Stimulated activated CD4-positive, alpha-beta T cell treated with anti-CD3 and anti-CD28 coated beads, TNF-alpha, amount 100 ng/mL, for 1 hour (primary cell): ENCODE measurements at places on chromosomes 11 and 22.

GRCh38 chr11:58576887-58577471, 1.3 kb upstream of the LPXN start:
- no peak for DNase-seq

- DNase-seq, result no peak
These were observed 103.3 kb upstream of the TOP3B start for GRCh38 chr22:22085702-22086500.

GRCh38 chr22:38030311-38031133, 26.7 kb upstream of the PICK1 start:
- no peak for DNase-seq

GRCh38 chr11:83734120-83734519, 448.0 kb upstream of the CCDC90B start:
- DNase-seq, result no peak

DNA sequence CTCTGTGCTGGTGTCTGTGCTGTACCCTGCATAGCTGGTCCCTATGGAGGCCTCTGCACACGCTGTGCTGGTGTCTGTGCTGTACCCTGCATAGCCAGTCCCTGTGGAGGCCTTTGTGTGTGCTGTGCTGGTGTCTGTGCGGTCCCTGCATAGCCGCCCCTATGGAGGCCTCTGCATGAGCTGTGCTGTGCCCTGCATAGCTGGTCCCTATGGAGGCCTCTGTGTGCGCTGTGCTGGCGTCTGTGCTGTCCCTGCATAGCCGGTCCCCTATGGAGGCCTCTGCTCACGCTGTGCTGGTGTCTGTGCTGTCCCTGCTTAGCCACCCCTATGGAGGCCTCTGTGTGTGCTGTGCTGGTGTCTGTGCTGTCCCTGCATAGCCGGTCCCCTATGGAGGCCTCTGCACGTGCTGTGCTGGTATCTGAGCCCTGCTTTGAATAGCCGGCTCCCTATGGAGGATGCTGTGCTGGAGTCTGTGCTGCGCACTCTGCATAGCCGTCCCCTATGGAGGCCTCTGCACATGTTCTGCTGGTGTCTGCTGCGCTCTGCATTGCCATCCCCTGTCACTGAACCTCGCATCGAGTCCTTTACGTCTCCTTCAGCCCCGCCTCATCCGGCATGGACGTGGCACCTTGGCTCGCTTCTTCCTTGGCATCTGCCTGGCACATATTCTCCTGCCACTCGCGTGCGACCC, 6.2 kb downstream of the NADSYN1 start:
- no peak for DNase-seq

DNA sequence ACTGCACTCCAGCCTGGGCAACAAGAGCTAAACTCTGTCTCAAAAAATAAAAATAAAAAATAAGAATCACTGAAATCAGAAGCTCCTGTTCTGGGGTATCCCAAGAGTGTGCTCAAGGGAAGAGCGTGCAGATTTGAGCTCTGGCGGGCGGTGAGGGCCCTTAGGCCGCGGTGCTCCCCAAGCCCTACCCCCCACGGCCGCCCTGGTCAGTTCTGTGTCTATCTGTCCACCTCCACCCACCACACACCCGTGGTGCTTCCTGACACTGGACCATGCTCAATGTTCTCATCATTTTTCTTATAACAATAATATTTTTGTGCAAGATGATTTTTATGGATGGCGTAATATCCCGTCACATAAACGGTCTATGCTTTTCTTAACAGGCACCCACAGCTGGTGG, 71.1 kb downstream of the RTL6 start:
- no peak for DNase-seq

DNA sequence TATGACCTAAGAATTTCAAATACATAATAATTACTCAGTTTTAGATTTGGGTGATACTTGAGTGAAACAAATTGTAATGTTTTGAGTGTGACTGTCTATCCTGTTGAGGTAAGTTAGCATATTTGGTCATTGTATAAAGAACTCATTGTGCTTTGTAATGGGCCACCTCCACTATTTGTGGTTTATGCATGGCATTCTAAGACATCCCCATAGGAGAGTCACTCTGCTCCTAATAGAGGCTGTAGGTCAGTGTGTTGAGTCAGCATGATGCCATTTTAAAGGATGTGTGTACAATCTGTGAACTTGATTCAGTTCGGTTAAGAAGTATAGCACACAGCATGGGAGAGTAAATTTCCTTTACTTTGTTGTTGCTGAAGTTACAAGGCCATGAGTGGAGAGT, 1112.4 kb downstream of the JRKL start:
- no peak for DNase-seq
